Psoas muscle (tissue), 8 donors: ENCODE measurements at places on chromosomes 5 and 9.
A peak's percentile ranks its signal among the peaks of the same experiment; 100 is the strongest.

DNA sequence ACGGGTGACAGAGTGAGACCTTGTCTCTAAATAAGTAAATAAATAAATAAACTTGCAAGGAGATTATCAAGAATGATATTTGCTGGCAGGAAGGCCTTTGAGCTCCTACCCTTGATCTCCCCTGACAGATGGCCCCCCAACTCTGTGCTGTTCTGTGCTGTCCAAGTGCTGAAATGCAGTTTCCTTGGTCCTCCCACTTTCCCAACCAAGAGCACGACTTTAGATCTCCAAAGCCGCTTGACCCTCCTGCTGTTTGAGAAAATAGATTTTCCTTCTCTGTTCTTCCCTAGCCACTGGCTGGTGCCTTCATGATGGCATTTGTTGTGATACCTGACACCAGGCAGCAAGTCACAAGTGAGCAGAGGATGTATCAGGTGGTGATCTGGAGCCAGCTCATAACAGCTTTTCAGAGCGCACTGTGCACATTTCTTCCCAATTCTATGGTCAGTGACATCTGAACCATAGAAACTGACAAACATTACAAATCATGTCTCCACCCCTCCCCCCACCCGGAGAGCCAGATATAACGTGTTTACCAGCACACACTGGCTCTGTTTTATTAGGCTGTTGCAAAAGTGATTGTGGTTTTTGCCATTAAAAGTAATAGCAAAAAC lies 80.0 kb upstream of the PUM3 start:
- no peak for DNase-seq

GRCh38 chr5:168341178-168341577 lies 49.7 kb downstream of the WWC1 start:
- DNase-seq = no peak

DNA sequence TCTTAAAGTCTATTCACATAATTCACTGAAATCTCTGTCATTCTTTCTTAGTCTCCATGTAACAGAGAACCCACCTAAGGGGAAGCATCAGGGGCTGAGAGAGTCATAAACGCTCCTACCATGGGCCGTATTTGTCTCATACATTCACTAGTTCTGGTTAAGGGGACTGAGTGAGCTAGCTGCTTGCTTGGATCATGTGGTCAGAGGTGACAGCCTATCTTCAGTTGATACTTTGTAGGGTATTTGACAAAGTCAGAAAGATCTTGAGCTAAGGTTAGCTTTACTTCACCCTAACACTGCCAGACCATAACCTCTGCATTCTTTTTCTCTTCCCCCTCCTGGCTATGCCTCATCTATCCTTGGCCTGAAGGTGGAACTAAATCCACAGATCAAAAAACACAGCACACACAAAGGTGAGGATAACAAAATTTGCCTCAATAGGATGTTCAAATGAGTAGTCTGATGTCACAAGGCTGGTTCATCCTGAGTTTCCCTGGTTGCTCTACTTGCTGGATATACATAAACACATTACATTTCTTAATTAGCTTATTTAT lies 66.5 kb downstream of the MARCHF3 start:
- no peak for DNase-seq

DNA sequence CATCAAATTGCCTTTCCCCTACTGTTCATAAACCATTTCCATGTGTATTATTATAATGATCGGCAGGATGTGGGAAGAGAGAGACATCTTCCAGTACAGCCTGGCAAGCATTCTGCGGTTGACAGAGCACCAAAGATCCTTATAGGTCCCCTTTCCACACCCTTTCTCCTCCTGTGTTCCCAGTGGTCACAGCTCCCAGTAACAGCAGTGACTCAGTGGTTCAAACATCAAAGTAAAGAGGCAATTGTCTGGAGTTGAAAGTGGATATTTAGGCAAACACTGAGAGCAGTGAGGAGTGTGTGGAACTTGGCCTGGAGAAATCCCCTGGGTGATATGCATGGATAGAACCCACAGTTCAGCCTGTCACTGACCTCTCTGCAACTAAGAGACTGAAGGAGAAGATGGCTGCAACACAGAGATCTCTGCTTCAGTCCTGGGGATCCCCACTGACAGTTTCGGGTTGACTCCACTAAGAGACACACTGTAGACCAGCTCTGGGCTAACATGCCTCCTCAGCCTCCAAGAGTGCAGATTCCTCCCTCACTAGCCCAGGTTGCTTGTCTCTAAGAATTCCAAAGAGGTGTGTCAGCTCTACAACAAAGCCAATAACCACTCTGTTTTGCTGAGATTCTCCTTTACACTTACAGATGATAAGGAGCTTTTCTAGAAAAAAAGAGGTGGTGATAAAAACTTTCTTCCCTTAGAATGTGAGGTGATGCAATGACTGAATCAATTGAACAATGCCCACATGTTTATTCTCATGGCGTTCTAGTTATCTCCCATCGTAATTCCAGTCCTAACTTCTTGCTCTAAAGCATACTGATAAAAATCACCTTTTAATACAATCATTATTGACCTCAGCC lies 94.4 kb upstream of the IL6ST start:
- no peak for DNase-seq

GRCh38 chr5:150065346-150065745 lies 21.0 kb downstream of the CSF1R start:
- peak; percentile 49 for DNase-seq

GRCh38 chr5:101482931-101483330 lies 579.8 kb upstream of the ST8SIA4 start:
- DNase-seq = no peak
